ENCODE measurements at places on chromosomes 1 and 21.

GRCh38 chr21:37655611-37656300 lies 260.5 kb downstream of the KCNJ6 start:
- DNase-seq = no peak

DNA sequence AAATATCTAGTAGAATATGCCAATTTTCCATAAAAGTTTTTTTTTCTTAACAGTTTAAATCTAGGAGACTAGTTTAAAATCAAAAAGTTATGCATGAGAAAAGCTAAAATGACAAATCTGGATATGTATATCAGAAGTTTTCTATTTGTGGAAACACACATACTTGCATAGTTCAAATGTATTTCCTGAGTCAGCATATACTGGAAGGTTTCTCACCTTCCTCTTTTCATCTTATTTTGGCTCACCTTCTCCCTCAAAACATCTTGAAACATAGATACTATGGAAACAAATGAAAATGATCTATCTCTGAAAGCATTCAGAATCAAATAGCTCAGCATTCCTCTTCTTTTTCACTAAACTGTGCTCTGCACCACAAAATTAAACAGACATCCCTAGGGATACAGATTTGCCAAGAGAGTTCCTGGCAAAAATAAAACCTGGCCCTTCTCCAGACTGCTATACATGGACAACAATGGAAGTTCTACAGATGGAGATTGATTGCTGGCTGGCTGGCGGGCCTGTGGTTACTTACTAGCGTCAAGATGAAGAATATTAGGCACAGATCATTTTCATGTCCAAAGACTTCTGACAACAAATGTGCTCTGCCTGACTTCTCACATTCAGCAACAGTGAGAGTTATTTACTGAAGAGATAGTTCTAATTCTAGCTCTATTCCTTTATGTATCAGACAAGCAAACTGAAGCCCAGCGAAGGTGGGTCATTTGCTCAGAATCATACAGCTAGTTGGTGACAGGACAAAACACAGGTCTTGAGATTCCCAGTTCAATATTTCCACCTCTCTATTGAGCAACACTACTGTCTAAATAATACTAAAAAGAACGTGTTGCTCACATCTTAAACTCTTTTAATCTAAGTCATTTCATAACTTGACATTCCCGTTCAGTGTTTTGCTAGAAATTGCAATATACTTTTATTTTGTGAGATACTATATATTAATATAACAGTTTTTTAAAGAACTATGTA lies 26.6 kb downstream of the DIPK1A start:
- no peak for DNase-seq

- DNase-seq = no peak
Measured at GRCh38 chr1:151905070-151905442, 4.3 kb downstream of the THEM4 start.

- DNase-seq = no peak
Measured at GRCh38 chr21:45302082-45303061, 14.7 kb upstream of the POFUT2 start.

DNA sequence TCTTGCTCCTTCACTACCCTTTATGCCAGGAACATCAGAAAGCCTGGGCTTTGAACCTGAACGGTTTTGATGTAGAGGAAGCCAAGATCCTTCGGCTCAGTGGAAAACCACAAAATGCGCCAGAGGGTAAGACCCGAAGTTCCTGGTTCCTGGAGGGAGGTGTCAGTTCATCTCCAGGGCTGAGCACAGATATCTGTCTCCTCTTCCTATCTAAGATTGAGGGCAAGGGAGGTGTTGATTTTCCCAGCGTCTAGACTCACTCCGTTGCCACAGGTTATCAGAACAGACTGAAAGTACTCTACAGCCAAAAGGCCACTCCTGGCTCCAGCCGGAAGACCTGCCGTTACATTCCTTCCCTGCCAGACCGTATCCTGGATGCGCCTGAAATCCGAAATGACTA lies 915 bp downstream of the CDC20 start:
- DNase-seq = no peak

DNA sequence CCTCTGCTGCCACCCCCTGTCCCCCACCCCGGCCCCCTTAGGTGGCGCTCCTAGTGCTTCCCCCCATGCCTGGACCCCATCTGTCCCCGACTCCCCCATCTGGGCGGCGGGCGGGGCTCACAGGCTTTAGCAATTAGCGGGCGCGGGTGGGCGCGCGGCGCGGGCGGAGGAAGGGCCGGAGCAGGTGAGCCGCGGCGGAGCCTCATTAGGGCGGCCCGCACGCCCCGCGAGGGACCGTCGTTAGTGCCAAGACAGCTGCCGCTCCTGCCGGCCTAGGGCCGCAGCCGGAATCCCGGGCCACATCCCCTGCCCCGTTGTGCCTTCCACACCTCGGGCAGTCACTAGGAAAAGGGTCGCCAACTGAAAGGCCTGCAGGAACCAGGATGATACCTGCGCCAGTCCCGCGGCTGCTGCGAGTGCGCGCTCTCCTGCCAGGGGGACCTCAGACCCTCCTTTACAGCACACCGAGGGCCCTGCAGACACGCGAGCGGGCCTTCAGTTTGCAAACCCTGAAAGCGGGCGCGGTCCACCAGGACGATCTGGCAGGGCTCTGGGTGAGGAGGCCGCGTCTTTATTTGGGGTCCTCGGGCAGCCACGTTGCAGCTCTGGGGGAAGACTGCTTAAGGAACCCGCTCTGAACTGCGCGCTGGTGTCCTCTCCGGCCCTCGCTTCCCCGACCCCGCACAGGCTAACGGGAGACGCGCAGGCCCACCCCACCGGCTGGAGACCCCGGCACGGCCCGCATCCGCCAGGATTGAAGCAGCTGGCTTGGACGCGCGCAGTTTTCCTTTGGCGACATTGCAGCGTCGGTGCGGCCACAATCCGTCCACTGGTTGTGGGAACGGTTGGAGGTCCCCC lies 7.6 kb downstream of the OLIG2 start:
- DNase-seq = no peak

- no peak for DNase-seq
Measured at GRCh38 chr1:161267321-161267720, 8.8 kb downstream of the PCP4L1 start.

DNA sequence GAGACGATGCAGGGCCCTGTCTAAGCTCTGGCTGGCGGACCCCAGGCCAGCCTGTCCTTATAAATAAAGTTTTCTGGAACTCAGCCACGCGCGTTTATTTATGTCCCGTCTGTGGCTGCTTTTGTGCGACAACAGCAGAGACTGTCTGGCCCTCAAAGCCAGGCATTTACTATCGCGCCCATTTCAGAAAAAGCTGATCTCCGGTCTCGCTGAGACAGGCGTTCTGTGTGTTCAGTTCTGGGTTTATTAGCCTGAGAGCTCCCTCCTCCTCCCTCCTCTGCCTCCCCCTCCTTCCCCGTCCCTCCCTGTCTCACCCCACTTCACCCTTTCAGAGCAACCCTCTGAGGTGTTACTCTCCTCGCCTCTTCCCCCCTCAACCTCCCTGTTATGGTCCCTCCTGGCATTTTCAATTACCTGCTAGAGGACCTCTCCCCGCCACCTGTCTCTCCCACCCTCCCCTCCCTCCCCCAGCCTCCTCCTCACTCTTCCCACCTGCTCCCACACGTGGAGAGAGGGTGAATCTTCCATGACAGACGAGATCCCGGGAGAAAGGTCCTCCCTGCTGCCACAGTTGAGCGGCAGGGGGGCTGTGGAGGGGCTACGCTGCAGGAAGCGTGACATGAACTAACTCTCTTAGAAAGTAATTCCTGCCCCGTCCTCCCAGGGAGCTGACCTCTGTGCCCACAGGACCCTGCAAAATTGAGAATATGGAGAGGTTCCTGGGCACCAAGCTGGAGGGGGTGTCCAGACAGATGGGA lies 59.9 kb downstream of the SPSB1 start:
- no peak for DNase-seq

- no peak for DNase-seq
Measured at GRCh38 chr1:39488012-39488545, 3.4 kb upstream of the BMP8A start.

DNA sequence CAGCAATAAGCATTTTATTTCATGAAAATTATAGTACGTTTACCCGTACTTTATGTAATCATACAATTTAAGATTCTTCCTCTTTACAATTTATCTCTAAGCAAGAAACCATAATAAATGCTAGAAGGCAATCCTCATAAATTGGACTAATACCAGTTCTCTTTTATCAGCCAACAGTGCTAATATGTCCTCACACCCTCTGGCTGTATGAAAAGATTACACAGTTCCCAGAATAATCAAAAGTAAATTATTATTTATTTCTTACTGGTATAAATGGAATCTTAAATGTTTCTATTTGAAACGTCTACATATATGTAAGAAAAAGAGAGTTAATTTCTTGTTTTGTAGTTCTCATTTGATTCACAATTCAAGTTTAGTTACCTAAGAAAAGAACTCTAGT lies 3.1 kb upstream of the CDKN2C start:
- no peak for DNase-seq

DNA sequence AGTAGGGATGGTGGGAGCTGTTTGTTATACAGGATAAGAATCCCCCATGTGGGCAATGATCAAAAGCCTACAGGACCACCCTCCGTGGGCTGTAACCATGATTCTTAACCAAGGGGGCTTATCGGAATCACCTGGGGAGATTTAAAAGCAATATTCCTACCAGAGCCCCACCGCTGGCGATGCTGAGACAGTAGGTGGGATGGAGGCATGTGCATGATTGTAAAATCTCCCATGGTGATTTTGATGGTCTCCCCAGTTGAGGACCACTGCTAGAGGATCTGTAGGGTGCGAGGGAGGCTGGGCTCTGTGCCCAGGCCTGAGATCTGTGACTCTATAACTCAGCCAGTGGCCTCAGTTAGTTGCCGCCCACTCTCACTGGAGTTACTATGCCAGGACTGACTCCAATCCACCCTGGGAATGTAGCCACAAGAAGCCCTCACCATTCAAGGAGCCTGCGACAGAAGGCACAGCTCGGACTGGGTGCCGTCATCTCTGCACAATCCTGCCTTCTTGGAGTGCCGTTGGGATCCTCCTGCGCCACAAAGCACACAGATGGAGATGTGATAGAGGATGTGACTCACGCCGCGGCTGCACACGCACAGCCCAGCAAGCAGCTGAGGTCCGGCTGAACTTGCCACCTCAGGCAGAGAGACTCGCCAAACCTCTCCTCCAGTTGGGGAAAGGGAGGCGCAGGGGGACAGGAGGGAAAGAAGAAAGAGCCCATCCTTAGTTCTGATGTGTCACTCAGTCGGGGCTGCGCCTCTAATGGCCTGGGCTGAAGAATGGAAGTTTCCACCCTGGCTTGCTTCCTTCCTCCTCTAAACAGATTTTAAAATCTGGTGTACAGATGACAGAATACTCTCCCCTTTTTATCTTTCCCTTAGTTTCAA lies 26.5 kb downstream of the AKNAD1 start:
- DNase-seq = no peak

- DNase-seq = no peak
Measured at GRCh38 chr1:191671236-191671635, 487.0 kb upstream of the RGS18 start.

GRCh38 chr1:196295766-196296165 lies 312.5 kb downstream of the KCNT2 start:
- no peak for DNase-seq

DNA sequence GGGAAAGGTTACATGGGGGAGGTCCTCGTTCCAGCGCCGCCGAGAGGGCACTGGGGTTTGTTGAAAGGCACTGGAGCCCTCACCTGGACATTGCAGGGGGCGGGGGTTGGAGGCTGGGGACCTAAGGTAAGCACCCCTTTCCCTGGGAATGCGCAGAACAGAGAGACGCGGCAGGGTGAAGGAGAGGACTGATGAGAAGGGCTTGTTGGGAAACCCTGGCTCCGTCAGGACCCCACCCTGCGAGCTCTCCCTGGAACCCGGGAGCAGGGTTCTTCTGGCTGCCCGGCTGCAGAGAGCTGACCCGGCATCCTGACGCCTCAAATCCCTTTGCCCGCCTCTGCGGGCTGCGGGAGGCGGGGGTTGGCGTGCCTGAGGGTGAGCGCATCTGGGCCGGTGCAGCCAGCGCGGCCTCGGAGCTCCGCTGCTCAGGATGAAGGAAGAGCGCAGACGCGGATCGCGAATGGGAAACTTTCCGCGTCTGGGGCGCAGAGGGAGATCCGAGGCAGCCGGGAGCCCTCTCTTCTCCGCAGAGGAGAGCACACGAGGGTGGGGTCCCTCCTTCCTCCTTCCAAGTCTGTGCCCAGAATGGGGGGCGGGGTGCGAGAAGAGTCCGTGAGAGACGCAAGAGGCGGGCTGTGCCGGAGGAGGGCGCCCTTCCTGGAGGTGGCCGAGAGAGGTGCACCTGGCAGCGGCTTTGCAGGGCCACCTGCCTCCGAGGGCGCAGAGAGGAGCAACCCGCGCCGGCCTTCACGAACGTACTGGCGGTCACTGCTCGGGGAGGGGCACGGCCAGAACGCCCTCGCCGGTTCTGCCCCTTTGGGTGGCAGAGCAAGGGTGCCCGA lies 2.4 kb downstream of the IGSF21 start:
- DNase-seq = no peak

- DNase-seq = no peak
Measured at GRCh38 chr1:90952906-90953305, 68.9 kb downstream of the ZNF644 start.

Measured in stimulated activated CD4-positive, alpha-beta T cell treated with anti-CD3 and anti-CD28 coated beads, Interleukin-1b, Interleukin-23, amount 100 ng/mL, for 1 hour (primary cell).